B cell (primary cell): ENCODE measurements at places on chromosomes 12 and 14.

GRCh38 chr12:34526946-34527345, 504.6 kb downstream of the ALG10 start:
- no peak for DNase-seq

DNA sequence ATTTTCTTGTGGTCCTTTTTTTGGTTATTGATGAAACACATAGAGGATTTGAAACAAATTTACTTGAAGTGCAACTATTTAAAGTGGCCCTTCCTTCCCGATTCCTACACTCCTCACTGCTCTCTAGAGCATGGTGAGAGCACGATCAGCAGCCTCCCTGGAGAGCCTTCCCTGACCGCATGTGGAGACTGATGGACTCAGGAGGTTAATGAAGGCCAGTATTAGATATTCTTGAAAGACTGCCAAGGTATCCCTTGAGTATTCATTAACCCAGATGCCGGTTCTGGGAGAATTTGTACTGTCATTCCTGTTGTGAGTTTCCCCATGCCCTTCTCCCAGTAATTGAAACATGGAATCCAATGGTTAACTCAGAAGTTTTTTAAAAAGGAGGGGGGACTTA, 102.8 kb upstream of the FGD4 start:
- DNase-seq = no peak

DNA sequence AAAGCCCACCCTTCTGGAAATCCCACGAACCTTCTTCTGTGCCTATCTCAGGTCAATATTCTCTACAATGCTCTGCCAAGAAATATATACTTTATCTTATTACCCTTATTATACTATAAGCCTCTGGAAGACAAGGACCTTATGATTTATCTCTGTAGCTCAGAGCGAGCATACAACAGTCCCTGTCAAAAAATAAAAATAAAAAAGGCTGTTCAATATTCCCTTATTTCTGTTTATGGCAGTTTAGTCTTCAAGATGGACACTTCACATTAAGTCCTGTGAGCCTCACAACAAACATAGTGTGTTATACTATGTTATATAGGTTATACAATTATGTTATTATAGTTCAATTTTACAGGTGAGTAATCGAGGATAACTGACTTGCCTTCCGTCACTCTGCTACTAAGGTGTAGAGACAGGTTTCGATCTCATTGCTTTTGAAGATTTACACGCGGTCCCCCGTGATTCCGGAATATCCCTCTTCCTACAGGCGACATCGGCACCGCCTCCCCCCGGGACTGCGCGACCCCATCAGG, 562 bp downstream of the EAPP start:
- DNase-seq = no peak

DNA sequence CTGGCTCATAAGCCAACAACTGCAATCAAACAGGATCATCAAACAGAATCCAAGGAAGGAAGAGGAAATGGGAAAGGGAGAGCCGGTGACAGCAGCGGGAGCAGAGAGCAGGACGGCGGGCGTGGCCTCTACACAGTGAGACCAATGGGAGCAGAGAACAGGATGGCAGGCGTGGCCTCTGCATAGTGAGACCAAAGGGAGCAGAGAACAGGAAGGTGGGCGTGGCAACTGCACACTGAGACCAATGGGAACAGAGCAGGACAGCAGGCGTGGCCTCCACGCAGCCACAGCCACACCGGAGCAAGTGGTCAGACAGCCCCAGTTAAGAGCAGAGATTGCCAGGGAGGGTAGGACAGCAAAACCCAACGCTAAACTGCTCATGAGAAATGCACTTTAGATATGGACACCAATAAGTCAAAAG, 16.4 kb downstream of the LRCOL1 start:
- DNase-seq = no peak

DNA sequence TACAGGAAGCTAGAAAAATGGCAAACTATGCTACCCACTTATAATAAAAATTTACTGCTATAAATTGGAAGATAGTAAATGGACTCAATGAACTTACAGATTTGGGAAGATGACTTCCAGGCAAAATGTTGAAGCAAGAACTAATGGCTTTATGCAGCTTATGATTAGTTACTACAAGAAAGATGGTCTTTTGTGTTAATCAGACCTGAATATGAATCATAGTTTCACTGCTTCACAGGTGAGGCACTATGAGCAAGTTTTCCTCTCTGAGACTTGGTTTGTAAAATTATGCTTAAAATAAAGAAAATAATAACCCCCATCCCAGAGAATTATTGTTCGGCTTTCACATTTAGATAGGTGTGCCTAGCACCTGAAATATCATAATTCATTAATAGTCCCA, 19.8 kb upstream of the DCN start:
- DNase-seq = no peak

DNA sequence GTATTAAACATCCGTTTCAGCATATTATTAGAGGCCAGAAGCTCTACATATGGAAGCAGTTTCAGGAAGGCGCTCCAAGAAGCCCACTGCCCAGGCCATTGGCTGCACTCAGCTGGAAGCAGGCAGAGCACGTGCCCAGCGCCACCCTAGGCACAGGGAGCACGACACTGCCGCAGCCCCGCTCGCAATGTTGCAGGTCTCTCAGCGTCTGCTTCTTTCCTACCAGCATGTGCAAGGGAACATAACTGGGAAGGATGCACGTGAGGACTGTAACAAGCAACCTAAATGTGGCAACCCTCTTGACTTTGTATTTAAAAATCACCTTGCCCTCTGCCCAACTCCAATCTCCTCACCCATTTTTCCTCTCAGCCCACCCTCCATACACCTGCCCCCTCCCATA, 3.5 kb downstream of the TMEM132D start:
- no peak for DNase-seq

- DNase-seq = no peak
Measured at GRCh38 chr12:105316931-105317852, 13.3 kb upstream of the C12orf75 start.

GRCh38 chr12:52524241-52524897, 4.2 kb upstream of the KRT5 start:
- no peak for DNase-seq

DNA sequence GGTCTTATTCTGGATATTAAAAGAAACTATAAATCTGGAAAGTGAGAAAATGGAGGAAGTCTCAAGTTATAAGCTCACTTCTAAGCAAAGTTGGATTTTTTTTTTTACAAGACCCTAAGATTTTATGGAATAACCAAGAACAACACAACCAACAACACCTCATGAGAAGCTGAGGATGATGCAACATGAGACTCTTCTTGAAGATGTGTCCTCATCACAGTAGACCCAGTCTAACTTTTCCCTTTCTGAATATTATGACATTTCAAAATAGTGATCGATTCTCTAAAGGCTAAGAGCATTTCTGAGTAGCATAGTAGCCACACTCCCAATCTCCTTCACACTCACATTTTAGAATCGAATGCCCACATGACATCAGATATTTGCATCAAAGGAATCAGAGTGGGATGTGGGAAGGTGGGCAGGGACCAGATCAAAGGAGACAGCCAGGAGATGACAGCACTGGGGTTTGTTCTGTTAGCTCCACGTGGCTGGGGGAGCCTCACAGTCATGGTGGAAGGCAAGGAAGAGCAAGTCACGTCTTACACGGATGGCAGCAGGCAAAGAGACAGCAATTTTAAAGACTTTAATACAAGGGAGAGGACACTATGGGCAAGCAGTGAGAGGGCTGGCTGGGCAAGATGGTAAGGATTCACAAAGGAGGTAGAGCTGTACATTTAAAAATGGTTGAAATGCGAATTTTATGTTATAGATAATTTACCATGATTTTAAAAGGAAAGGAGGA, 90.7 kb upstream of the MYL2 start:
- DNase-seq = no peak

DNA sequence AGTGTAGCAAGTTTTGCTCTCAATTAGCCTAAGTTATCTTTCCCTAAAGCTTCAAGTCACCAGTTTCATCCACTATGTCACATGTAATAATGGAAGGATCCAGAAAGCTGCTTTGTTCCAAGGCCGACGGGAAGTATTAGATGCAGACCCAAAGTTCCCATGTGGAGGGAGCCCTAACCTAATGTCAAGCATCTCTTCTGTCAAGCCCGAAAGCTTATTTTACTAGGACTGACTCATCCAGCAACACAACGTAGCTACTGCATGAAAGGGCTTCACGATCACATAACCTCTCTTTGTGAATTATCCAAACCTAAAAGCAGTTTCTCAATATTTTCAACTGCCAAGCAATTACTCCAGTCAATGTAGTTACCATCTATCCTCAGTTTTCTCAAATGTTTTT, 133.4 kb downstream of the SLC6A15 start:
- DNase-seq = no peak

DNA sequence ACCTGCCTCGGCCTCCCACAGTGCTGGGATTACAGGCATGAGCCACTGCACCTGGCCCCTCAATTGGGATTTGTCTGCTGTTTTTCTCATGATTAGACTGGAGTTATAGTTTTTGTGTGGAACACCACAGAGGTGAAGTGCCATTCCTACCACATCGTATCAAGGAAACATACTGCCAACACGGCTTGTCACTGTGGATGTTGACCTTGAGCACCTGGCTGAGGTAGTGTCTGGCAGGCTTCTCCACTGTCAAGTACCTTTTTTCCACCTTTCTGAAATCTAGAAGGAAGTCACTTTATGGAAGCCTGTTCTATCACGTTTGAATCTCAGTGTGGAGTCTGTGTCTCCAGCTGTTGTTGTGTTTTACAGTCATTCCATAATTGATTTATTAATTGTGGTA, 21.4 kb upstream of the SEL1L start:
- DNase-seq = no peak

- no peak for DNase-seq
Measured at GRCh38 chr12:79252358-79253075, 387.9 kb downstream of the SYT1 start.

- DNase-seq = no peak
Measured at GRCh38 chr12:131065279-131065678, 111.6 kb downstream of the ADGRD1 start.

DNA sequence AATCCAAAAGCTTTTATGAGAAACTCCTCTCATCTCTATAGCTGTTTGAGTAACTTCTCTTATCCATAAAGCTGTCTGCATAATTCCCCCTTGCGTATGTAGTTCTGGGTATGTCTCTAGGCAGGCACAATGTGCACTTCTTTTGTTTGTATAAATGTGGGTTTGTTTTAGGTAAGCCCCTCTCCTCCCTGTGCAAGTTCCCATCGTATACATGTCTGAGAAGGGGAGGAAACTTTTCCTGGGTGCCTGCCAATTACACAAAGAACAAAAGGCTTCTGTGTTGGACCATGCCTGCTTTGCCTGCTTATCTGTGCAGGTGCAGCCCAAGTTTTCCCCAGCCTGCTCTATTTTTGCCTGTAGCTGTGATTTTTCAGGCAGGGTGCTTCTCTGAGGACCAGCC, 96.7 kb downstream of the CCER1 start:
- DNase-seq = no peak

DNA sequence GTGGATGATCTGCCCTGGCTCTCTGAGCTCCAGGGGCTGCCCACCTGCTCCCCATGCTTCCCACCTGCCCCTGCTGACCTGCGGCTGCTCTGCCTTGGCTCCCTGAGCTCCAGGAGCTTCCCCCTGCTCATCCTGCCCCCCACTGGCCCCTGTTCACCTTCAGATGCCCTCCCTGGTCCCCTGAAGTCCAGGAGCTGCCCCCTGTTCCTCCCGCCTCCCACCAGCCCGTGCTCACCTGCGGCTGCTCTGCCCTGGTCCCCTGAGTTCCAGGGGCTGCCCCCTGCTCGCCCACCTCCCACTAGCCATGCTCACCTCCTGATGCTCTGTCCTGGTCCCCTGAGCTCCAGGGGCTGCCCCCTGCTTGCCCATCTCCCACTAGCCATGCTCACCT, 219.7 kb downstream of the TMEM121 start:
- DNase-seq = no peak

- DNase-seq = no peak
Measured at GRCh38 chr12:57154076-57154475, 6.7 kb upstream of the LRP1-AS start.

GRCh38 chr12:3491938-3492792, 1.2 kb downstream of the PRMT8 start:
- peak; percentile 38 for DNase-seq

DNA sequence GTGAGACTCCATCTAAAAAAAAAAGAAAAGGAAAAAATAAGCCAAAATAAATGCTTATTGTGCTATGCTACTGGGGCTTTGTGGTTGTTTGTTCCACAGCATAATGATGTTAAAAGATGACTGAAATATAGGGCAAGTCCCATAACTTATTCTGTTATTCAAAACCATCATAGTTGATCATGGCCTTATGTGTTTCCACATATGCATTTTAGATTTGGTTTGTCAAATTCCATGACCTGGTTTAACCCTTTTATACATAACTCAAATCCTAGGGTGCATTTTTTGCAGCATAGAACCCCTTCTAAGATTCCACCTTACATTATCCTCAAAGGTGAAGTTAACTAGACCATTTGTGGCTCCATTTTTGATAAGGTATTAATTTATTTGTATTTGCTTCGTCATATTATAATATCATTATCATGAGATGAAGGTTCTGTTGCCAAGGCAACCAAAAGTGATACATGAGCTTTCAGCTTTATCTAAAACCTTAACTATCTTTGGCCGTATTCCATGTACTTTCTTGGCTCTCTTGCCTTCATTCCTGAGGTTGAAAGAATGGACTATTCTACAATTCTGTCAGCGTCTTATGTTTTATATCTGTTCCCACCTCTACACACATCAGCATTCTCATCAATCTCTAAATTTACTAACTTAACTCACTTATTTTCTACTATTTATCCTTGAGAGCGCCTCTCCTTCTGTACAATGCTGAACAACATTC, 138.7 kb upstream of the DYRK2 start:
- DNase-seq = no peak

GRCh38 chr12:92539976-92540781, 162.6 kb upstream of the PLEKHG7 start:
- DNase-seq = peak; percentile 52

DNA sequence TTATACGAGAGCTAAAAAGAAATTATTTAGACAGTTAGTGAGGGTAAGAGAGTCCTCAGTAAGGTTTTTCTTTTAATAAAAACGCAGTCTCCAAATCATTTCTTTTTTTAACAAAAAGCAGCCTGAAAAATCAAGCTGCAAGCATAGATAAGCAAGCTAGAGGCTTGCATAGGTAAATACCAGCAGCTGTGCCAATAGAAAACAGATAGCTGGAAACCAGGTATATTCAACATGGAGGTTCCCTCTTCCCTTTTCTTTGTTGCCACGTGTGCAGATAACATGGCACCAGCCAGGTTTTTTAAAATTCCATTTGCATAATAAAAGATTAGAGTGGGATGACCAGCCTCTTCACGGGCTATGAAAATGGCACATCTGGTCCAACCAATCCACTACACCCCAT, 6.1 kb upstream of the PRKAB1 start:
- DNase-seq = no peak

DNA sequence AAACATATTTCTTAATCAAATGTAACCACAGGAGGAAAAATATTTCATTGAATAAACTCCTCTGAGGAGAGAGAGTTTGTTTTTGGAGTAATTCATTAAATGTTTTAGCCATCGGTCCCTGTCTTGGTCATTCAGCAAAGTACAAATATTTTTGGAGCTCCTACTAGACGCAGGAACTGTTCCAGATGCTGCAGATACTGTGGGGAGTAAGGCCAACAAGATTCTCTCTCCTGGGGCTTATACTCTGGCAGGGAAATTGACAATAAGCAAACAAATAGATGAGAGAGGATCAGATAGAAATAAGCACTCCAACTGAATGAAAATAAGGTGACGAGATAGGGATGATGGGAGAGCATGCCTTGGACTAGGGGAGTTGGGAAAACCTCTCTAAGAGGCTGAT, 264.1 kb downstream of the TTC8 start:
- no peak for DNase-seq
